ENCODE measurements at places on chromosomes 7 and 10.

GRCh38 chr7:151008511-151009323 lies 15.6 kb downstream of the ATG9B start:
- no peak for DNase-seq

DNA sequence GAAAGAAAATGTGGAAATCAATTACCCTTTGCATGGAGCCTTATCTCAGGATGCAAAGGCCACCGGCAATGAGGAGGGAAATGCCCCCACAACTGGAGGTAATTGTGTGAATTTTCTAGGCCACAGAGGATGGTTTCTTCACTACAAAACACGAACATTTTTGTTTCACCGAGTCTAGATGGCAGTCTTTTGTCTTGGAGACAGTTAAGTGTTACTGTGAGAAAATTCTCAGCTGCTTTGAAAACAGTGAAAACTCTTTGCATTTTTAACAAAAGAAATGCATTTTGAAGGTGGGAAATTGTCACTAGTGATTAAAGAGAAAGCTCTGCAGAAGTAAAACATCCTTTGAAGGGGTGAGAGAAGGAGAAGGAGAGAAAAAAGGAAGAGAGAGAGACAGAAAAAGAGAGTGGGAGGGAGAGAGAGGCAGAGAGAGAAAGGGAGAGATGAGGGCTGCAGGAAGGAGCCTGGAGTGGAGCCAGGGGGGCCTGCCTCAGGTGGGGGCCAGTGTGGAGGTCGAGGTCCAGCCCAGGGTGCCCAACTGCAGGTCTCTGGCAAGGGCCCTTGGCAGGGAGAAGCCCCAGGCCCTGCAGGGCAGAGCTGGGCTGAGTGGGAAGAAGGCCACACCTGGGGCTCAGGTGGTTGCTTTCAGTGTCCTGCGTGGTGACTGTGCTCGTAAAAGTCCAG lies 261.4 kb downstream of the ADARB2 start:
- DNase-seq = no peak

GRCh38 chr7:29851487-29851886 lies 45.2 kb downstream of the WIPF3 start:
- no peak for DNase-seq

DNA sequence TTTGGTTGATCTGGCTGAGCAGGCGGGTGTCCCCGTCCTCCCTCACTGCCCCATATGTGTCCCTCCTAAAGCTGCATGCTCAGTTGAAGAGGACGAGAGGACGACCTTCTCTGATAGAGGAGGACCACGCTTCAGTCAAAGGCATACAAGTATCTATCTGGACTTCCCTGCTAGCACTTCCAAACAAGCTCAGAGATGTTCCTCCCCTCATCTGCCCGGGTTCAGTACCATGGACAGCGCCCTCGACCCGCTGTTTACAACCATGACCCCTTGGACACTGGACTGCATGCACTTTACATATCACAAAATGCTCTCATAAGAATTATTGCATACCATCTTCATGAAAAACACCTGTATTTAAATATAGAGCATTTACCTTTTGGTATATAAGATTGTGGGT lies 26.9 kb upstream of the TRIM56 start:
- peak; percentile 77 for DNase-seq

GRCh38 chr7:44173911-44174693 lies 15.1 kb downstream of the GCK start:
- no peak for DNase-seq

GRCh38 chr10:96833220-96834001 lies 1.3 kb downstream of the LCOR start:
- peak; percentile 86 for DNase-seq

- no peak for DNase-seq
These were observed 181.2 kb upstream of the ITGB1 start for GRCh38 chr10:33139181-33139646.

DNA sequence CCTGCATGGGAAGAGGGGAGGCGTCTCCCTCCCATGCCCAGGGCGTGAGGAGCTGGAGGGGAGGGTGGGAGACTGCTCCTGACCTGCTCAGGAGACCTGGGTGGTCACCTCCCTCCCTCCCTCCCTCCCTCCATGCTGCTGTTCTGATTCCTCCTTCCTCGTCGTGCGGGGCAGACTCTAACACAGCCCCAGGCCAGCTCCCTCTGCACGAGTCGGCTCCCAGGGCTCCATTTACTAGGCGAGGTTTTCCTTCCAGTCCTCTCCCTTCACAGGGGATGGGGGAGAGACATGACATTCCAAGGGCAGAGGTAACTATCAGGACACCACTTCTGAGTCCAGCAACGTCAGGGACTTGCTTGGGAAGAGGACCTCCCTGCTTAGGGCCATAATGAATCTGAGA lies 23.6 kb downstream of the VIPR2 start:
- DNase-seq = no peak

GRCh38 chr10:114115661-114116445 lies 58.1 kb downstream of the CCDC186 start:
- no peak for DNase-seq

- DNase-seq = no peak
These were observed 603.6 kb downstream of the CNTNAP2 start for GRCh38 chr7:146720195-146720594.

DNA sequence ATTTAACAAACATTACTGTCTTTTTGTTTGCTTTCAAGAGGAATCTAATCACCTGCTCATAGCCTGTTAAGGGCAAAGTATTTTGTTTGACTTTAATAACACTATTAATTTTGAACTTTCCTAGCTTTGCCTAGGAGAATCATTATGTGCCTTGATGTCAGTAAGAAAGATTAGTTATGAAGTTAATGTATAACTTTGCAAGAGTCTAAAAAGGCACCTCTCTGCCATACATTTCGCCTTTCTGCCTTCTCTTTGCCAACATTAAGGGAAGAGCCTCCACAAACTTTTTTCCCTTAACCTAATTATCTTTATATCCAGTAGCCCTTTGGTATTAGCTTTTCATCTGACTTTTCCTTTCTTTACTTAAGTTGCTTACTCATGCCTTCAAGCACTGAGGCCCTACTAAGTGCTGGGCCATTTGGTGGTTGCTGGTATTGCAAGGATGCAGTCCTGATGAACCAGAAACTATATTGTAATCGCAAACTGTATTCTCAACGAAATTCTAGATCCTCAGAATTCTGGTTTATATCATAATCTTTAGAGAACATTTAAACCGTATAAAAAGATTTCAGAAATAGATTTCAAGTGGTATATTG lies 108.5 kb downstream of the SND1 start:
- DNase-seq = no peak

GRCh38 chr7:114865564-114865963 lies 56.3 kb upstream of the MDFIC start:
- DNase-seq = peak; percentile 34

GRCh38 chr10:119597405-119598186 lies 832 bp upstream of the TIAL1 start:
- no peak for DNase-seq

- no peak for DNase-seq
These were observed 284.4 kb downstream of the IPMK start for GRCh38 chr10:57983281-57983791.

DNA sequence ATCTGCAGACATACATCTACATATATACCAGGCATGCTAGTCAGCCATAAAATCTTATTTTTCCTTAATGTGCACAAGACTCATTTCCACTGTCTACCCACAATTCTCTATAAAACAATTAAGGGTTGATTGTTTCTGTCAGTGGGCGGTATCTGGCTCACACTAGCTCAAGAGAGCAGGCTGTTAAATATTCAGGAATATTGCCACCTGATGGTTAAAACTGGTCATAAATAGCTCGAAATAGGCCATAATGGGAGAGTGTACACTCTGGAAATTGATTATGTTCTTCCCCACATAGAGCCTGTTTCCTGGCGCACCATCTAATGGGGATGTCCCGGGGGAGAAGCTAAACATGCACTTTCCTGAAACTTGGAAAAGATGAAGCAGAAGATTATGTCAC lies 620.6 kb upstream of the ANKRD30A start:
- DNase-seq = no peak

- no peak for DNase-seq
These were observed 18.7 kb downstream of the LDB3 start for GRCh38 chr10:86686972-86687371.

DNA sequence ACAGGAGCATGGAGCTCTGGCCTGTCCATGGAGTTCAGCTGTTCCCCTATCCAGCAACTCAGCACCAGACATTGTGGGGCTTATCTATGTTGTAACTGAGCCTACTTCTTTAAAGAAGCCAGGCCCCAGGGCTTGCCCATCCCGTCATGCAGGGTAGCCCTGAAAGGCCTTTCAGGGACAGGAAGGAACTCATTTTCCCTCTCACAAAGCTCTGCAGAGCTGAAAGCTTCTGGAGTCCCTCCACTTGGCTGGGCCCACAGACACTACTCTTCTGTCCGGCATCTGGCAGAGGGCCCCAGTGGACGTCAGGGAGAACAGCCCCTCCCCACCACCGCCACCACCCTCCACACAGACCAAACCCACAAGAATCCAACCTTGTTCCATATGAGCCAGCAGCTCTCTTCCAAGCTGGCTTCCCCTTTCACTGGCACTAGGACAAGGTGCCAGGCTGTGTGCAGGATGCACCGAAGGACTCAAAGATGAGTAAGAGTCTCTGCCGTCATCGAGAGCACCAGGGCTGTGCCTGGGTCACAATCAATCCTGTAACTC lies 33.1 kb downstream of the DENND2A start:
- no peak for DNase-seq

GRCh38 chr7:105619590-105619989 lies 38.3 kb upstream of the EFCAB10 start:
- DNase-seq = no peak

DNA sequence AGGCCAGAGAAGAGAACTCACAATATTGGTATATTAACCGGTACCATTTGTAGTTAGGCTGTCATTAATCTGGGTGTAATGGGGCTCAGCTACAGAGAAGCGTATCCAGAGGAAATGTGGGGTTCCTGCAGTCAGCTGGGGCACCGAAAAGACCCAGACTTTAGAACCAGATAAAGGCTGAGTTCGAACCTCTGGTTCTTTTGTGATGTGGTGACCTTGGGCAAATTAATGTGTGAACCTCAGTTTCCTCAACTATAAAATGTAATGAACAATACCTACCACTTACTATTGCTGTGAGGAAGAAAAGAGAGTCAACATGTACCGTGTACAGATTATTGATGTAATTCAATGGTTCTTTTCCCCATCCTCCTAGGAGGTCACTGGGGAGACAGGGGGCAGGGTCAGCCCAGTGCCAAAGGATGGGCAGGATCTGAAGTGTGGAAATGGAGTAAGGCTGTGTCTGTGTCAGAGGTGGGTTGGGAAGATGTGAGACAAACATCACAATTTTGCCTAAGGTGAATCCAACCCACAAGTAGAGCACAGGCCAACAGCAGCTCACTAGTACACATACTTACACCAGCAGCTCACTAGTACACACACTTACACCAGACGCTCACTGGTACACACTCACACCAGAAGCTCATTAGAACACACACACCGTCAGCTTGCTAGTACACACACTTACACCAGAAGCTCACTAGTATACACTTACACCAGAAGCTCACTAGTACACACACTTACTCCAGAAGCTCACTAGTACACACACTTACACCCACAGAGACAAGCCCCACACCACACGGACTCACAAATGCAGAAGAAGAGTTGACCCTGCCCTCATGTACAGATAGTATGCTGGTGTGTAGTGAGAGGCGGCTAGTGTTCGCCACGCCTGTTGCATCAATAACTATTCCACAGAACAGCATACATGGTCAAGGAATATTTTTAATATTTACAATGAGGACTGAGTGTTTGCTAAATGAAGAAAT lies 28.0 kb downstream of the PRSS2 start:
- DNase-seq = no peak

GRCh38 chr10:119197921-119198320 lies 9.4 kb upstream of the GRK5 start:
- DNase-seq = no peak

GRCh38 chr7:112286250-112287086 lies 80.0 kb downstream of the ZNF277 start:
- DNase-seq = peak; percentile 74

DNA sequence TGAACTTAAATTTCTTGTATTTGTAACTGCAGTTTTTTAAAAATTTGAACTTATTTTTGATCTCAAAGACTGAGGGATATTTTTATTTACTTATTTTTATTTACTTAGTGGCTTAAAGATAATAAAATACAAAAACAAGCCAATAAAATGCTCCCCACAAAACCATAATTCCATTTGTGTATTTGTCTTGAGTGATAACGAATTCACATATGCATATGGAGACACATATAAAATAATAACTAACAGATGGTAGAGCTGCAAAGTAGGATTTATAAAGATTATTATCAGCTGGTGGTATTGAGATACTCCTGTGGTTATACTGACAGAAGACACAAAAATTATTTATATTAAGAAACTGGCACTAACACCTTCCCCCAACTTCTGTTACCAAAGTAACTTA lies 90.2 kb upstream of the RPA3 start:
- DNase-seq = no peak

GRCh38 chr7:105638334-105638733 lies 57.0 kb upstream of the EFCAB10 start:
- no peak for DNase-seq

DNA sequence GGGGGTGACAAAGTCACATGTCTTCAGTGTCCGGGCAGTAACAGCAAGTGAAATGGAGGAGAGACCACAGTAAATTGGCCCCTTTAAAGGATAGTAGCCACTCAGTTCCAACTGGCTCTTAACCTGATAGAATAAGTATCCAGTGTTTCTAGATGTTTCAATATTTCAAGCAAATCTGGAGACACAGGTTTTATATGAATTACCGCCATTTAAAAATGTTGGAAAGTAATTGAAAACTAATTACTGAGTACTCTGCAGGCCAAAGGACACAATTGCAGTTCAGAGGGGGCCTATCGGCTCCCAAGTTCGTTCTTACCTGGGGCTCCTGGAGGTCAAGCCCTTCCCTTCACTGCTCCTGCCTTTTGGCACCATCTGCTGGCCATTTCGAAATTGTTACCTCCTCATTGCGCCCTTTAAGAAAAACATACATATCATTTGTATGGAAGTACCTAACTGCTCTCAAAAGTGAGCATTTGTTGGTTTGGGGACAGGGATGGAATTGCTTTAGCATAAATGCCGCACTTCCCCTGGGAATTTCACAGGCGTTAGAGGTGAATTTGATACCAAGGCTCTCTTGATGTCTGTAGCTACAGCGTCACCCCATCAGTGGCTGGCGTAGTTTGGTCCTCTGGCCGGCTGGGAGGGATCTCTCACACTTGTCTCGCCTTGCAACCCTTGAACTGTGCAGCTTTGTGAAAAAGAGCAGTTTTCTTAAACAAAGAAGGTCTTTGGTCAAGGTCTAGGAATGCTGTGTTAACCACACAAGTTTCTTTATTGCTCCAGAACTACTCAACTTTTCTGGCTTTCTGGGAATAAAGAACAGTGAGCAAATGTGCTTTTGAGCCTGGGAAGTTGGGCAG lies 220.0 kb downstream of the ARHGAP21 start:
- peak; percentile 42 for DNase-seq

GRCh38 chr10:132541601-132542011 lies 4.0 kb downstream of the INPP5A start:
- DNase-seq = no peak

- DNase-seq = no peak
These were observed 950.8 kb upstream of the C7orf33 start for GRCh38 chr7:147639751-147640150.

All from HAP-1 (cell line).